Fibroblast of pulmonary artery (primary cell): ENCODE measurements at places on chromosomes 16 and 17.

DNA sequence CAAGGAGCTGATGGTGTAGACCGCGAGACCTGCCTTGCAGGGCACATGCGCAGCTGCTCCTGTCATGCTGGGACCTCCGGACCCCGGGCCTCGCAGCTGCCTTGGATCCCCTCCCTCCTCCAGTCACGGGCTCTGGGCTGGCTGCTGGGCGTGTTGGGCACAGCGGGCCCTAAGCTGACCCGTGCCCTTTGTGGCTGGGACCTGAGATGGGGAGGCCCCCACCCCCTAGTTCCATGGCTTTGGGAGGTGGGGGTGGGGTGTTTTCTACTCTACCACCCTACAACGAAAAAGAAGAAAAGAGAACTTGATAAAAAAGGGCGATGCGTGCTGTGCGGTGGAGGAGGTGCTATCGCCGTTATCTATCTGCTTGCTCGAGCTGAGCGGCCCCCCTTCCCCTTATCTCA lies 14.5 kb downstream of the ZFPM1 start:
- DNase-seq = no peak

DNA sequence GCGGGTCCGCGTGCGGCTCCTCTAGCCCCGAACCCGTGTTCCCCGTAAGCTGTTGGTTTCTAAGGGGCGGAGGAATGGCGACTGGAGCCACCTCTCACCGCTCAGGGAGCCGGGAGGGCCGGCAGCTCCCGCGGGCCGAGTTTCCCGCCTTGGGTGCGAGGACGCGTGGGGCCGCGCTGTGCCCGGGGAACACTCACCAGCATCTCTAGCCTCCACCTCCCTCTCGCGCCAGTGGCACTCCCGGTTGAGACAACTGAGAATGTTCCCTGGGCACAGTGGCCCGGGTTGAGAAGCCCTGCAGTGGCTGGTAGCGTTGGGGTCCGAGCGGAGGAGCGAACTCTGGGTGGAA lies 560 bp downstream of the TELO2 start:
- peak; percentile 7 for DNase-seq

- peak; percentile 80 for DNase-seq
Measured at GRCh38 chr17:574061-574460, 140.6 kb downstream of the VPS53 start.

- no peak for DNase-seq
Measured at GRCh38 chr17:42387661-42388380, 421 bp downstream of the STAT3 start.

GRCh38 chr17:76657505-76658241 lies 14.1 kb upstream of the ST6GALNAC1 start:
- no peak for DNase-seq

DNA sequence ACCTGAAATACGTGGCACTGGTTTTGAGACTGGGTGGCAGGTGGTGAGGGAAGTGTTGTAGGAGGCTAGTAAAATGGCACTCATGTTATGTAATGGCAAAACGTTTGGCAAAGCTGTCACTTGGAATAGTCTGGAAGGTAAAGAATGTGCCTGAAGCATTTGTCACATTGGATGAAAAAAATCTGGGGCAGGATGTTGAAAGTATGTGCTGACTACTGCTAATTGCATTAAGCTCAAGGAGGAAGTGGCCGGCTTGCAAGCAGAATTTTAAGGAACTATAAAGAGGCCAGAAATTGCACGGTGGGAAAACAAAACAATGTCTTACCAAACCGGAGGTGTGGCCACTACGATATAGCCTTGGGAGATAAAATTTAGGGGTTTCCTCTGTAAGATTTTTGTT lies 26.6 kb upstream of the NLRP1 start:
- no peak for DNase-seq

DNA sequence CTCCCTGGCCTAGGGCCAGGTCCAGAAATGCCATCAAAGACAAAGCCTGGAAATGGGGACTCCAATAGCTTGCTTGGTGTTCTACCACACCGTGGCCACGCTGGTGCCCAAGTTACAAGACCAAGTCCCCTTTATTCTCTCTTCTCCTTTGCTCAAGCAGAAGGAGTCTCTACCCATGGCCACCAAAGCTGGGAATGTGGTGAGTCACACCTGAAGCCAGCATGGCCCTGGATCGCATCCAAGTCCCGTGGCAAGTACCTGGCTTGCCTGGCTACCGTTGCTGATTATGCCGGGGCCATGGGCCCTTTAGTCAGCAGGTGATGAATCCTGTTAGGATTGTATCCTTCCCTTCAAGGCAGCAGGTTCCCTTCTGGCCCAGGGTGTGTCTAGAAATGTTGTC lies 260.0 kb downstream of the HAPSTR1 start:
- no peak for DNase-seq

DNA sequence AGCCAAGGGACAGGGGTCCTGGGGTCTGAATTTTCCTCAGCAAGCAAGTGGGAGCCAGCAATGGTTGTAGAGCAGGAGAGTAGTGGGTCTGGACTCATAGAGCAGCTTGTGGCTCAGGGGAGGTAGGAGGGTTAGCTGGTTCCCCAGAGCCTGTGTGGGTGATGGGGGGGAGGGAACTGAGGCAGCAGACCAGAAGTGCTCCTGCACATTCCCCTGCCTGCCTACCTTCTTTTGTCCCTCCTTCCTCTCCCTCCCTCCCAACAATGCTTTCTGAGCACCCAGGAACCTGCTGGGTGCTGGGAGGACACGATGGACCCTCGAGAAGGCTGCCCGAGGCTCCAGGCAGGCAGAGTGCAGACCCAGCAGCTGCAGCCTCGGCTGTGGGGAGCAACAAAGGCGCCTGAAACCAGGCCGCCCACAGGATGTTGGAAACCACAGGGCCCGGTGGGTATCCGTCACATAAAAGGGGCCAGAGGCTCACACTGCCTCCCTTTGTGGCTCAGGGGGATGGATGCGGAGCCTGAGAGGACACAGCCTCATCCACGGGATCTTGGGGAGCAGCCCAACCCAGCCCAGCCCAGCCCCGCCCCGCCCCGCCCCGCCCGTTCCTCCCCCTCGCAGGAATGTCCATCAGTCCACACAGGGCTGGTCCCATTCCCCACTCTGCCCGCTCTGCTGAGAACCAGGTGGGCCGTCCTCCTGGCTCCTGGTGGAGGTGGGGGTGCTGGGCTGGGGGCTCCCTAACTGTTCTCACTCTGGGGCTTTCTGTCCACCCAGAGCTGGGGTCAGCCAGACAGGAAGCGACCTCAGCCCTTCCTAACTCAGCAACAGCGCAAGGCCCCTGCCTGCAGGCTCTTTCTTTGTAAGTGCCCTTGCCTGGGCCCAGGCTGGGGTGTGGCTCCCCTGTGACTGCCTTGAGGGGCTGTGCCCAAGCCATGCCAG lies 1.7 kb upstream of the NLRC3 start:
- no peak for DNase-seq

DNA sequence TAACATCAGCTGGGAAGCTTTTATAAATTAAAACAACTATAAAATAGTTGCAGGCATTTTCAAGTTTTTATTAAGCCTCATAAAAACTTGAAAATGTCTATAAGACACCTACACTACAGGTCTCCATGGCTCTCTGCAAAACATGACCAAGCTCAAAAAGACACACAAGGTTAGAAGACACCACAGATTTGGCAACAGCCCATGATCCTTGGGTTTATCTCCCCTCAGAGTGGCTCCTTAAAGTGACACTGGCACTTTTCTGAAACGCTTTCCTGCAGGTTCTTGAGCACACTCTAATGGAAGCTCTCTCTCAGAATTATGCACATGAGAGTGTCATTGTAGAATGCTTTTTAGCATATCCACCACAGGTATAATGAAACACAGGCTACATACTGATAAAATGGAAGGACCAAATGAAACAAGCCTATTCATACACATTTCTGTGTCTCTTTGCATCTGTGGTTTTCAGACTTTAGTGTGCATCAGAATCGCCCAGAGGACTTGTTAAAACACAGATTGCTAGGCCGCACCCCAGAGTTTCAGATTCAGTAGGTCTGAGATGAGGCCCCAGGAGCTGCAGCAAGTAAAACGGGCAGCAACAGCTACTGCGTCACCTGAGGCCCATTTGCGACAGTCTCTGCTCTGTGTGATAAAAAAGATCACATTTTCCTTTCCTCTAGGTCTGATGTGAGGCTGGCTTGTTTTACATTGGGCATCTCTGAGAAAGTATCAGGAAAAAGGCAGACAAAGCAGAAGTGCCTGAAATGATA lies 75.0 kb upstream of the WSB1 start:
- DNase-seq = no peak

GRCh38 chr17:29855686-29856085 lies 74.3 kb downstream of the SSH2 start:
- DNase-seq = peak; percentile 79

GRCh38 chr16:68700120-68700519 lies 37.0 kb upstream of the CDH1 start:
- DNase-seq = peak; percentile 25

DNA sequence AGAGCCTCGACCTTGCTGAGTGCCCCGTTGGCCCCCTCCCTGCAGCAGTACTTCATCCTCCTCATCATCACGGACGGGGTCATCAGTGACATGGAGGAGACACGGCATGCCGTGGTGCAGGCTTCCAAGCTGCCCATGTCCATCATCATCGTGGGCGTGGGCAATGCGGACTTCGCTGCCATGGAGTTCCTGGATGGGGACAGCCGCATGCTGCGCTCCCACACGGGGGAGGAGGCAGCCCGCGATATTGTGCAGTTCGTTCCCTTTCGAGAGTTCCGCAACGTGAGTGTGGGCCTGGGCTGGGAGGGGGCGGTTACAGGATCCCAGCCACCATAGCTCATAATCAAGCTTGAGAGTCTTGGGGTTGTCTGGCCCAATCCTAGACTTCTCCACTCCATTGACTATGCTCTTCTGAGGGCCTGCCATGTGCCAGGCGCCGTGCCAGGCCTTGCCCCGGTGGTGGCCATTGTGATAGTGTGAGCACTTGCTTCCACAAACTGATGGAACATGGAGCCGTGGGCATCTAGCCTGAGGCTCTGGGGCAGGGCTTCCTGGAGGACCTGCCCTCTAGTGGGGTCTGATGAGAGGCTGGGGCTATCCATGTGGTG lies 39.7 kb downstream of the PSME3IP1 start:
- DNase-seq = no peak

DNA sequence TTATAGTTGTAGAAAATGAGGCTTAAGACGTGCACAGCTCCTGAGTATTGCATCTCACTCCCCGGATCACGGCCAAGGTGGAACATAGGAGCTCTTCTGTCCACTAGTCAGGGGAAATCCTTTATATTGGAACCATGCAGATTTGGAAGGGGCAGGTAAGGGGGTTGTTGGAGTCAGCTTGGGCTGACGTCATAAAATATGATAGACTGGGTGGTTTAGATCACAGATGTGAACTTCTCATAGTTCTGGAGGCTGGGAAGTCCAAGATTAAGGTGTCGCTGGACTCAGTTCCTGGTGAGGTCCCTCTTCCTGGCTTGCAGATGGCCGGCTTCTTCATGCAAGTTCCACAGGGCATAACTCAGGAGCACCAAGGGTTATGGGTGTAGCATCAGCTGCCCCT lies 5.6 kb downstream of the CACNG4 start:
- DNase-seq = no peak

- DNase-seq = peak; percentile 92
Measured at GRCh38 chr16:57000271-57001025, 11.1 kb downstream of the NLRC5 start.

DNA sequence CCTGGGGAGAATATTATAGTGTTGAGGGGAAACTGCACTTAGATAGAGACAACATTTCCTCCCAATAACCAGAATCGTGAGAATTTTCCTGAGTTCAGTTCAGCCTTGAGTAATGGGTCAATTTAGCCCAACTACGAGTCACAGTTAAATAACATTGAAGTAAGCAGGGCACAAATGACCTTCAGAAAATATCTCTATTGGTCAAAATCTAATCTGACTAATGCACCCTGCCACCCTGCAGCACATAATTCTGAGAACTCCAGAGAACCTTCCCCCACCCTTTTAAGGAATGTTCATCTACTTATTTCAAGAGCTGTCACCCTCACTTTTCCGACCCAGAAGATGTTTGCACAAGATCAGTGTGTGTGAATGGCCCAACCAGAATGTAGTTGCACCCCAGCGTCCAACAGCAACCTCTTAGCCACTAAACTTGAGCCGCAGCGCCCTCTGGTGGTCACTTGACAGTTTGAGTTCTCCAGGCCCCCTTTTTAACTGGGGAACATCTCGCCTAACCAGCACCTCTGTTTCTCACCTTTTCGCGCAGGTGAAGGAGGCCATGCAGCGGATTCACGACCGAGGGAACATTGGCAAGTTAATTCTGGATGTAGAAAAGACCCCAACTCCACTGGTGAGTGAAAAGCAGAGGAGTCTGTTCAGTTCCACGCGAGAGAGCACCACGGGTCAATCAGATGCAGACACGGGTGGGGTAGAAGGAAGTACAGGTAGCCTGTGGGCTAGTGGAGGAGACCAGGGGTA lies 50.9 kb upstream of the CLEC3A start:
- DNase-seq = peak; percentile 79

GRCh38 chr17:57082441-57082840 lies 2.6 kb upstream of the AKAP1 start:
- DNase-seq = no peak

GRCh38 chr16:66152181-66152580 lies 214.3 kb upstream of the CDH5 start:
- no peak for DNase-seq

GRCh38 chr17:15513058-15513791 lies 45.8 kb upstream of the CDRT4 start:
- peak; percentile 37 for DNase-seq

DNA sequence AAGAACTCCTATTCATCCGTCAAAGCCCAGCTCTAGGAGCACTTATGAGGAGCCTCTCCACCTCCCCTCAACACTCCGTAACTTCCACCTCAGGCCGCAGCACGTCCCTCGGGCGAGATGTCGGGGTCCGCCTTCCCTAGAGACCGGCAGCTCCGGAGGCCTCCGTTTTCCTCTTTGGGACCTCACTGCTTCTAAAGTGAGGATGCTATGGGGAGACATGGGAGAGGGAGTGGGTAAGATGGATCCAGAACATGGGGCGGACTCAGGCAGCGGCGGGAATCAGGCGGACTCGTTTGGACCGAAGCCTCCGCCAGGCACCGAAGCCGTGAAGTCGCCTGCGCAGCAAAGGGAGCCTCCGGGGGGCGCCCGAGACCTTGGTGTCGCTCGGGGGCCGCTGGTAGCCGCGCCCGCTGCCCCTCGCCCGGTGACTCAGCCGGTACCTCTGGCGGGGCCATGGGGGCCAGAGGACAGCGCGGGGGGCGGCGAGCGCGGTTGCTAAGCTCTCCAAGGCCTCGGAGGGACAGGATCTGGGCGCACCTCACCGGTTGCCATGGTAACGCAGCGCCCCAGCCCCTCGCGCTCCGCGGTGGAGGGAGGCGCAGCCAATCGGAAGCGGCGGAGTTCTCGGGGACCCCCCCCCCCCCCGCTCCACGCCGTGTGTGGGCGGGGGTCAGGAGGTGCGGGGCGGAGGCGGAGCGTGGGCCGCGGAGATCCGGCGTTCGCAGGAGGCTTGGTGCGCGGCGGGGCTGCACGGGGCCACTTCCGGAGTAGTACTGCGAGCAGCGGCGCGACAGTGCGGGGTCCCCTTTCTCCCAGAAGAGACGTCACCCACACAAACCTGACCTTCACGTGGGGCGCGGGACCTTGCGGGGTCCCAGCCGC lies 1.3 kb upstream of the HIC1 start:
- peak; percentile 72 for DNase-seq
